ENCODE measurements at places on chromosomes 6 and 20.
A peak's percentile ranks its signal among the peaks of the same experiment; 100 is the strongest.

- DNase-seq: no peak
Observed at GRCh38 chr6:50112981-50113857, 63.5 kb upstream of the DEFB112 start.

- DNase-seq: no peak
Observed at GRCh38 chr6:167268683-167269280, 22.3 kb upstream of the UNC93A start.

DNA sequence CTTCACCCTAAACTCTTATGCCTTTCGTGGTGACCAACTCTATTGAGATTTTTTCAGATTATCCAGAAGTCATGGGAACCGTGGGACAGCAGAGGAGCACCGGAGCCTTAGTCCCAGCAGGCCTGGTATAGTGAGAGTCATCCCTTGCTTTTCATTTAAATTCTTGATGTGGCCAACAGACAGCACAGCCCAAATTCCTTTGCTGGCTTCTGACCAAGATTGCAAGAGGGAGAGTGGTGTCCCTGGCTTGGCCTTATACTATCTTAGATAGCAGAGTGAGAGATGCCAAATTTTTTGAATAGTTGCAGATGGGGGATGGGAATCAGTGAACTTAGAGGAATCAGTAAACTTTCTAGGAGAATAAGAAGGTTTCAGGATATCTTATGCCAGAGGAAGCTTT, 7.8 kb downstream of the STX11 start:
- no peak for DNase-seq

DNA sequence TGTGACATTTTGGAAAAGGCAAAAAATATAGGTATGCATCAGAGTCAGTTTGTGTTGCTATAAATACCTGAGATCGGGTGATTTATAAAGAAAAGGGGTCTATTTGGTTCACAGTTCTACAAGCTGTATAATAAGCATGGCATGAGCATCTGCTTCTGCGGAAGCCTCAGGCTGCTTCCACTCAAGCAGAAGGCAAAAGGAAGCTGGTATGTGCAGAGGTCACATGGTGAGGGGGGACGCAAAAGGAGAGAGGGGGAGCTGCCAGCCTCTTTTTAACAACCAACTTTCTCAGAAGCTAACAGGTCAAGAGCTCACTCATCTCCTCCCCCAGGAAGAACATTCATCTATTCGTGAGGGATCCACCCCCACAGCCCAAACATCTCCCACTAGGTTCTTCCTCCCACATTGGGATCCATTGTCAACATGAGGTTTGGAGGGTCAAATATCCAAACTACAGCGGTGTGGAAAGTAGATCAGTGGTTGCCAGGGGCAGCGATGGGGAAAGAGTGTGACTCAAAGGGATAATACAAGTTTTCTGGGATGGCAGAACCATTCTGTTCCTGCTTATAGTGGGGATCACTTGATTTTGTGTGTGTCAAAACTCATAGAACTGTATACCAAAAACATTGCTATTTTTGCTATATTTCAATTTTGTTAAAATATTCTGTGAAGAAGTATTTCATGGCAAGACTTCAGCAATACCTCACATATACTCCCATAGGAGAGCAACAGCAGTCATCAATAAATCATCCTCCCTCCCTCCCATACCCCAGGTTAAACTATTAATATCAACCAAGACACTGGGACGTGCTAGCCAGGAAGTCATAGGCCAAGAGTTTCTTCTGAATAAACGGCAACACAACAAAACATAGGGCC, 9.9 kb upstream of the FAM50B start:
- DNase-seq: no peak

DNA sequence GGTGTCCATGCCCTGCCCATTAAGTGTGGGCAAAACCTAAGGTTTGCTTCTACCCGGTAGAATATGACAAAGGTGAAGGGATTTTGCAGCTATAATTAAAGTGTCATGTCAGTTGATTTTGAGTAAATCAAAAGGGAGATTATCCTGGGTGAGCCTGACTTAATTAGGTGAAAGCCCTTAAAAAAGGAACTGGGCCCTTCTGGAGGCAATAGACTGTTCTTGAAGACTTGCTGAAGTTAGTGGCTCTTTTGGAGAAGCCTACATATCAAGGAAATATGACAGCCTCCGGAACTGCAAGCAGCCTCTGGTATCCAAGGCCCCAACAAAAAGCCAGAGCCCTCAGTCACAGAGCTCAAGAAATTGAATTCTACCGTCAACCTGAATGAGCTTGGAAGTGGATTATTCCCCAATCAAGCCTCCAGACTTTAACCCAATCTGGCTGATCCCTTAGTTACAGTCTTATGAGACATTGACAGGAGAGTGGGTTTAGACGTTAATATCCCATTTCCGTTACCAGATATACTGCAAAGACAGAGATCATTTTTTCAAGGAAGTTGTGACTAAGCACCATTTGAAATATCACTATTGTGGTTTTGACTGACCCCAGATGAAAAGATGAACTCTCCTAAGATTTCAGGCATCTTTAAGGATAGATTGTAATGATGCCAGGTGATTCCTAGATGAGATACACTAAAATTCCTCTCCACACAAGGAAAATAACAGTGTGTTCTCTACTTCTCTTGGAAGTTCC, 303.4 kb downstream of the PLCB1 start:
- no peak for DNase-seq

DNA sequence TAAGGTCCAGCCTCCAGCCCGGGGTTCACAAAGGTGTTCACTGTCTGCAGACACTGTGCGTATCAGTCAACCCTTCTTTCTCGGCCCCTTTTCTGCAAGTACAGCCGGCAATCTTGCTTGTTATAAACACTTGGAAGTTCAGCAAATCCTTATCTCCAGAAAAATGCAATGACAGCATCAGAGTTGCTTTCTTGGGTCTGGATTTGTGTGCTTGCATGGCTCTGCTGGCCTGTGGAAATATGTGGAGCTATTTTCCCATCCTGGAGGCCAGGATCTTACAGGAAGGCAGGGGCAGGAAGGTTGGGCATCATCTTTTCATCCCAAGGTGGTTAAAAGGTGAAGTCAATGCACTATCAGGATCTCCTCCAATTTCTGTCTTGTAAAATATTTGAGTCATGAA, 100.3 kb downstream of the SMOC2 start:
- DNase-seq: peak; percentile 63

GRCh38 chr6:30915591-30915946, 1.5 kb downstream of the VARS2 start:
- DNase-seq: no peak

DNA sequence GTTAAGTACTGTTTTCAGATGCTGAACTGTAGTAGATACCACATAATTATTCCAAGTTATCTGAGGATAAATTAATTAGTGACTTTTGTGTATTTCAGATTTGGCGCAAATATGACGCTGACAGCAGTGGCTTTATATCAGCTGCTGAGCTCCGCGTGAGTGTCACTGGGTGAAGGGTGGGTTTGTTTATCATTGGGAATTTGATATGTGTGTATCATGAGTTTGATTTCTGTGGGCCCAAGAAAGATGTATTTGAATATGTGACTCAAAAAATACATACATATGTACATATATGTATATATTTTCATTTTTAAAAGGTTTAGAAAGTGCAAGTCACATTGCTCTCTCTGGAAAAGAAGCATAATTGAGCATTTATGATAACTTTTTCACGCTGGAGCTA, 17.4 kb downstream of the SCGN start:
- no peak for DNase-seq

DNA sequence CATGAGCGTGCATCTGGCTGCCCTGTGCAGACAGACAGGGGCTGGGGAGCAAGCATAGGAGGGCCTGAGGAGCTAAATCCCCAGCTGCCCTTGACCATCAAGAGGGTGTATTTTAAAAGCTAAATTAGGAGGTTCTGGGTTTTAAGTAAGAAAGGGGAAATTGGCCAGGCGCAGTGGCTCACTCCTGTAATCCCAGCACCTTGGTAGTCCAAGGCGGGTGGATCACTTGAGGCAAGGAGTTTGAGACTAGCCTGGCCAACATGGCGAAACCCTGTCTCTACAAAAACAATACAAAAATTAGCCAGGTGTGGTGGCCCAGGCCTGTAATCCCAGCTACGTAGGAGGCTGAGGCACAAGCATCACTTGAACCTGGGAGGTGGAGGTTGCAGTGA, 27.8 kb downstream of the SERPINB6 start:
- DNase-seq: peak; percentile 50

DNA sequence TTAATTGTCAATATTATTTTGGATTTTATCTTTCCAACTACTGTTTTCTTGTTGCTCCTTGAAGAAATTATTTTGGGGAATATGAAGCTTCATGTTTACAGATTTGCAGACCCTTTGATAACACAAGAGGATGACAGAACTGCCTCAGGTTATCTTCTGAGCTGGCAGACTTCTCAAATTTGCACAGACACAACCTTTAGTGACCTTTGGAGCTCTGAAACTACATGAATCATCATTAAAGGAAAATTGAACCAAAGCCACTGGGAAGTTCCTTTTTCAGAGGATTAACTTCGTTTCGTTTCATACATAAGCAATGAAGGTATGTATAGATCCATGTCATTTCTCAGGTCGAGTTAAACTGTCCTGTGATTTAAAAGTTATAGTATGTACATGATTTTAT, 85.9 kb downstream of the FBXO5 start:
- DNase-seq: no peak

GRCh38 chr6:135675862-135676261, 175.6 kb upstream of the PDE7B start:
- DNase-seq: no peak

DNA sequence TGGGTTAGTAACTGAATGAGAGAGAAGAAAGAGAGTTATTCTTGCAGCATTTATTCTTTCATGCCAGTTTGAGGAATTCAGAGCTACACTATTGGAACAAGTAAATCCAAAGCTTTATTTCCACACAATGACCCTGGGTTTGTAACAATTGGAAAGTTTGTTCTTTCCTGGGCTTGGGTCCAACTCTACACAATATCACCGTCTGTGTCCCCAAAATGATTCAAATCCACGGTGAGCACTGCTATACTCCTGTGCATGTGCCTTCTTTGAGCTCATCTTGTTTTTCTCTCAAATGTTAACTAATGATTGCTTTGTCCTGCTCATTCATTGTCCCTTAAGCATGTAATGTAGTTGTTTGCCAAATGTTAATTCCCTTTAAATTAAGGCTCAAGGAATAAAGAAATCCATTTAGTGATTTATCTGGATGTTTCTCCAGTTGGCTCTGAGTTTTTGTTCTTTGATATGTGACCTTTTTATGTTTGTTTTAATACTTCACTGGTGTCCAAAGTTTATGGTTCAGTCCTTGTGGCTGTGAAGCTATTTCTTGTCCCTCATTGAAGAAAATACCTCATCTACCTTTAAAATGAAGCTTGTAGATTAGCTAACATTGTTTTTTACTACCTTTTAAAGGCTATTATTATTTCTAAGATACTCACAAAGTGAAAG, 20.5 kb upstream of the CRISP3 start:
- DNase-seq: no peak

GRCh38 chr6:135932651-135933050, 81.2 kb downstream of the PDE7B start:
- no peak for DNase-seq

DNA sequence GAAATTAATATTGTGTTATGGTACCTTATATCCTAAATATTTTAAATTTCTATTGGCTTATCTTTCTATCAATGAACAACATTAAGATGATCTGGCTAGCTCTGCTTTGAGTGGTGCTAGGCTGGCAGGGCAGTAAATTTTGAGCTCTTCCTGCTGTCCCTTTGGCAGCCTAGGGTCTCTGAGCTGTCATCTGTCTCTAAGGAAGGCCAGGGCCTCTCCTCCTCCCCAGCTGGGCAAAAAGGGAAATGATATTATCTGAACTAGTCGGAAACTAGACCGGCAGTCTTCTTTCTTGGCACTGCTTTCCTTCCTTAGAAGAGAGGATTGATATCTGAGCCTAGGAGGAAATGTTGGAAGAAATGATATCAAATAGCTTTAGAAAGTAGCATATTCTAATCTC, 176.7 kb upstream of the BTBD3 start:
- DNase-seq: no peak

DNA sequence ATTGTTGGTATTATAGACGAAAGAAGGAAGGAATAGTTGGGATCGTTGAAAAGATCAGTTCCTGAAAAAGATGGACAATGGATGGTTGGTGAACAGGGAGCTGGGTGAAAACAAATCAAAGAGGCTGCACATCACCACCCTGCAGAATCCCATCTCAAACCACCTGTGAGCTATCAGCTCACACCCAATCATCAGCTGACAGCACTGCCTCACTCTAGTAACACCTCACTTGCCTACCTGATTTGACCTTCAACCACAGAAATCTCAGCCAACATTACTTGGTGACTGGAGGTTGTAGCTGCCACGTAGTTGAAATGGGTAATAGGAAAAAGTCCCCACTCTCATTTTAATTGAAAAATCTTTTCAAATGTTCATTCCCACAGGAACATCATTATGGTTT, 101.8 kb upstream of the DST start:
- DNase-seq: no peak

DNA sequence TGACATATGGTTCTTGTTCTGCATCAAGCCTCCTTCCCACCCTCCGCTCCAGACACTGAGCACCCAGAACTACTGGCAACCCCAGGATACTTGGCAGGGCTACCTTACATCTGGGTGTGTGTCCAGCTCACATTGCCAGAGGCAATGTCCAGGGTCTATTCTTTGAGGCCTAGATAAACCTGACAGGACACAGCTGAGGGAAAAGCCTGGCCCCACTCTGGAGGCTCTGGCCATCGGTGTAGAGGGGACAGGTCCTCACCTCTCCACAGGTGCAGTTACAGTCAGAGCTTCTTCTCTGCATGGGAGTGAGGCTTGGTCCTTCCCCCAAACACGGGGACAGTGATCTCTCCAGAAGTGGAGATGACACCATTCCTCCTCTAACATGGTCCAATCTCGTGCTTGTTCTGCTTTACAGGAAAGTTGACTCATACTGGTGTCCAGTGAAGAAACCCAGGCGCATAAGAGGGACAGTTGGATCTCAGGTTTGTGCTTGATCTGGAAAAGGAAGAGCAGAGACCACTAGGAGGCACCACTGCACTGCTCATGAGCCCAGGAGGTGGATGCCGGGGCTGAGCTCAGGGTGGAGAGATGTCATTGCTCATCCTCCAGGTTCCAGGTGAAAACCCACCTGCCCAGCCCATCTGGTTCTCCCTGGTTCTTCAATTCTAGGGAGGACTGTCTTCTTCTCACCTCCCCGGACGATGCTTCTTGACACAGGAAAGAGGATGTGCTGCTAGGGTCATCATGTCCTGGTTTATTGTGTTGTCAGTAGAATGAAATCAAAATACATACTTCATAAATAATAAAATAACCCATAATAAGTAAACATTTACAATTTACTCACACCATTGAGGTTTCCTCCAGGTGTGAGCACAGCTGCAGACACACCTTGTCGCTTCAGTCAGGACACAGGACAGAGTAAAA, 14.7 kb downstream of the HLA-F start:
- peak; percentile 71 for DNase-seq

DNA sequence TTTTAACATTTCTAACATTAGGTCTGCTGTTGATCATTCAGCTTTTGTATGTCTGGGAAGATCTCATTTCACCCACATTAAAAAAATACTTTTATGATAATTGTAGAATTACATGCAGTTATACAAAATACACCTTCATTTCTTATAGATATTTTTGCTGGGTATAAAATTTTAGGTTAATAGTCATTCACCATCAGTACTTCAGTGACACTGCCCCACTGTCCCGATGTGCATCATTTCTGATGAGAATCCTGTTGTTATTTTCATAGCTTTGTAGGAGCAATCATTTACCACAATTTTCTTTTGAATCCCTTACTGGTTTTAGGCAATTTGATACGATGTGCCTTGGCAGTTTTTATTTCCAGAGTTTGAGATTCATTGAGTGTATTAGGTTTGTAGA, 173.6 kb downstream of the JARID2 start:
- no peak for DNase-seq

- no peak for DNase-seq
Observed at GRCh38 chr20:11255860-11256259, 582.1 kb upstream of the JAG1 start.
